ENCODE measurements at places on chromosomes 6 and 20. TPM values are rescaled to one million over a fixed set of nuclear protein-coding genes. Genes with fewer than 3 reads are reported as not detected.

The SYCP2L gene
- polyA plus RNA-seq, result 0.09 TPM

The SPACA1 gene
- not detected for polyA plus RNA-seq

GRCh38 chr6:121686611-121687023 lies 251.2 kb downstream of the GJA1 start:
- DNase-seq, result no peak
- no peaks in the 10 kb centered on the region for H3K36me3 ChIP-seq
- H3K27me3 ChIP-seq, result no peaks in the 10 kb centered on the region
- H3K4me1 ChIP-seq, result no peaks in the 10 kb centered on the region

DNA sequence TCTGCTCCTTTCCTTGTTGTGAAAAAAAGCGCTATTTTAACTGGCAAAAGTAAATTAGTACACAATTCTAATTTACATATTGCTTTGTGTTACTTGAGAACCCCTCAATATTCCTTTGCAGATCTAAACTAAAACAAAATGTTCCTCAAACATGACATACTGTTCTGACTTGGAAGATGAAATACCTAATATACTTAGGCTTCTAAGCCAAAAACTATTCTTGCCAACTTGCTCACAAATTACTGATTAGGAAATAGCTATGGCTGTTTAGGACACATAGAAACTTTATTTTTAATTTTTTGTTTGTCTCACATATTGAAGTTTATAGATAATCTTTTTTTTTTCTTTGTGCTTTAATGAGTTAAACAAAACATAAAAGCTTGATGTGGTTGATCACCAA lies 542.2 kb downstream of the GRIK2 start:
- no peak for DNase-seq
- H3K36me3 ChIP-seq, result no peaks in the 10 kb centered on the region
- H3K4me3 ChIP-seq, result no peak overlapping the region
- H3K27me3 ChIP-seq, result no peaks in the 10 kb centered on the region
- no peak overlapping the region for H3K27ac ChIP-seq

The CTCFL gene
- polyA plus RNA-seq, result not detected

- no peak overlapping the region for H3K4me3 ChIP-seq
- peaks cover 8% of the 10 kb centered on the region for H3K27me3 ChIP-seq
- H3K27ac ChIP-seq, result no peak overlapping the region
- DNase-seq, result no peak
- no peaks in the 10 kb centered on the region for H3K36me3 ChIP-seq
Measured at GRCh38 chr20:56750430-56750829, 121.3 kb downstream of the TFAP2C start.

The COL19A1 gene
- not detected for polyA plus RNA-seq

- no peaks in the 10 kb centered on the region for H3K36me3 ChIP-seq
- no peak overlapping the region for H3K27ac ChIP-seq
- DNase-seq, result no peak
- peaks cover 2% of the 10 kb centered on the region for H3K27me3 ChIP-seq
- no peak overlapping the region for H3K4me3 ChIP-seq
- peaks cover 2% of the 10 kb centered on the region for H3K4me1 ChIP-seq
Measured at GRCh38 chr6:14517516-14518105, 400.0 kb downstream of the CD83 start.

The GPR63 gene
- polyA plus RNA-seq, result not detected

- H3K27me3 ChIP-seq, result peaks cover 2% of the 10 kb centered on the region
- H3K4me3 ChIP-seq, result no peak overlapping the region
- DNase-seq, result no peak
- no peak overlapping the region for H3K27ac ChIP-seq
Measured at GRCh38 chr20:41017448-41018042, 11.1 kb upstream of the TOP1 start.

GRCh38 chr20:14481863-14482262 lies 144.5 kb upstream of the FLRT3 start:
- H3K4me1 ChIP-seq, result no peaks in the 10 kb centered on the region
- H3K4me3 ChIP-seq, result no peak overlapping the region
- no peak for DNase-seq
- peaks cover 2% of the 10 kb centered on the region for H3K27me3 ChIP-seq
- H3K36me3 ChIP-seq, result no peaks in the 10 kb centered on the region

The MYH7B gene
- polyA plus RNA-seq, result not detected

The CDH26 gene
- not detected for polyA plus RNA-seq

DNA sequence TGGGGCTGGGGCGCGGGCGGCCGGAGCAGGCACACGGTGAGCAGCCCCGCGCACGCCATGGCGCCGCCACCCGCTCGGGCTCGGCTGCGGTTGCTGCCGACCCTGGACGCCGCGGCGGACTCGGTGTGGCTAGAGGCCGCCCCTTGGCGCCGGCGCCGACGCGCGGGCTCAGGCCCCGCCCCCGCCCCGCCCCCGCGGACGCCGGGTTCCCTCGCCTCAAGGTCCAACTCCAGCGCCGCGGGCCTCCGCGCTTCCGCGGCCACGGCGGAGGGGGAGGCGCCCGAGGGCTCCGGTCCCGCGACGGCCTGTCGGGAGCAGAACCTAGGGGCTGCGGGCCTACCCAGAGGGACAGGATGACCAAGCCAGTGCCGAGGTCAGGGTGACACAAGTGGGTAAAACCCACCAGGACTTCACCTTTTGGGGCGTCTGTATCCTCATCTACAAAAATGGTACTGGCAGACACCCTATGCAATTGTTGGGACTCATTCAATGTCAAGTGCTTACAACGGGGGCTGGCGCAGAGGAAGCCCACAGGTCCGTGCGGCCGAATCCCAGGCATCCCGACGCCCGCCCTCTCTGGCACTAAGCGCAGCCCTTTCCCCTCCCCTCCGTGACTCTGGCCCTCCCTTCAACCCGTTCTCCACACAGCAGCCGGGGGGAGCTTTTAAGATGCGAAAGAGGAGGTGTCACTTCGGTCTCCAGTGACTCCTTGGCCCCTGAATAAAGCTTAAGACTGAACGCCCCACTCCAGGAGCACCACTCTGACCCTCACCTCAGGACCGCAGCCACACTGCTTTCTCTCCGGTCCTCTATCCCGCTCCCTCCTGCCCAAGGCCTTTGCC lies at the start of gene NECAB3:
NECAB3 (minus strand) TSS at position 135 of the 842 bp plus-strand sequence; CDS start at position 59, 76 bp downstream.
- H3K4me1 ChIP-seq, result peaks cover 18% of the 10 kb centered on the region
- no peaks in the 10 kb centered on the region for H3K27me3 ChIP-seq
- peak within 1 kb of the TSS; percentile 95 for H3K4me3 ChIP-seq
- peak within 1 kb of the TSS; percentile 73 for H3K27ac ChIP-seq
- no peaks in the 10 kb centered on the region for H3K36me3 ChIP-seq
- DNase-seq, result peak; percentile 73

DNA sequence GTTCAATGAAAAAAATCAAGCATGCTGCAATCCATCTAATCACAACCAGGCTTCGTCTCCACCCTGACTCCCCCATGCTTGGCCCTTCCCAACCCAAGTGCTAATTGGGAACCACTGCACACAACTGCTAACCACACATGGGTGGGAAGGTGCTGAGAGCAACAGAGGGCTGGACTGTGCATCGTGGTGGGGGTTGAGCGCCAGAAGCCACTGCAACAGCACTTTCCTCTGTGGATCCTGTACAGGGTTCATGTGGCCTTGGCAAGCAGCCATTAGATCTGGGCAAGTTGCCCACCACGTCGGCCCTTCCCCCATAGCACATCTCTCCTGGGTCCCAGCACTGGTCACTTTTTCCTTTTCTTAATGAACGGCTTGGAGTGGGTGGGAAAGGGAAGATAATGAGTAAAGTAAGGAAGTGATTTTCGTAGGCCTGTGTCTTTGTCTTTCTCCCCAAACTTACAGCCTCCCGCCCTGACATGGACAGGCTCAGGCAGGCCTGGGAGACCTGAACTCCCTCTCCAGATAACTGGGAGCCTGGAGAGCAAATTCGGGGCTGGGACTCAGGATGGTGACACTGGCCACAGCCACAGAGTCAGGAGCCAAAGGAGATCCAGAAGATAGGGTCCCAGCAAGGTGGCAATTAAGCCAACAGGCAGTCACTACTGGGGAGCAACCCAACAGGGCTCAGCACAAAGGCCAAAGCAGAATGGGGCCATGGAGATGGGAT lies 34.4 kb upstream of the MRPS10 start:
- no peaks in the 10 kb centered on the region for H3K27me3 ChIP-seq
- peaks cover 22% of the 10 kb centered on the region for H3K4me1 ChIP-seq
- H3K27ac ChIP-seq, result peak overlapping the region; percentile 59
- no peak for DNase-seq
- no peak overlapping the region for H3K4me3 ChIP-seq

DNA sequence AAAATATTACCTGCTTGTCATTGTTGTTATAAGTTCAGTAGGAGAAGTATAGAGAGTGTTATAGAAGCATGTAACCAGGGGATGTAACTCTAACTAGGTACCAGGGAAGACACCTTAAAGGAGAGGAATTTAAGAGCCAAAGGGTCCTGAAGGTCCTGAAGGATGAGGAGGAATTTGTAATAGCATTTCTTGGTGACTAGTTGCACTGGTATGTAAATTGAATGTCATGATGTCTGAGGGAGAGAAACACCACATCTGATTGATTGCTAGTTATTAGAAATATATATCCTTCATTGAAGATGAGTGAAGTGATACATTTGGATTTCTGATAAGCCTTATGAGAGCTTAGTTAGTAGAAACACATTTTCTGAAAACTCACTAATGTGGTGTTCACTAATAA lies 643.8 kb downstream of the RFPL4B start:
- no peaks in the 10 kb centered on the region for H3K36me3 ChIP-seq
- H3K27me3 ChIP-seq, result no peaks in the 10 kb centered on the region
- H3K4me1 ChIP-seq, result no peaks in the 10 kb centered on the region
- no peak overlapping the region for H3K4me3 ChIP-seq
- DNase-seq, result no peak

DNA sequence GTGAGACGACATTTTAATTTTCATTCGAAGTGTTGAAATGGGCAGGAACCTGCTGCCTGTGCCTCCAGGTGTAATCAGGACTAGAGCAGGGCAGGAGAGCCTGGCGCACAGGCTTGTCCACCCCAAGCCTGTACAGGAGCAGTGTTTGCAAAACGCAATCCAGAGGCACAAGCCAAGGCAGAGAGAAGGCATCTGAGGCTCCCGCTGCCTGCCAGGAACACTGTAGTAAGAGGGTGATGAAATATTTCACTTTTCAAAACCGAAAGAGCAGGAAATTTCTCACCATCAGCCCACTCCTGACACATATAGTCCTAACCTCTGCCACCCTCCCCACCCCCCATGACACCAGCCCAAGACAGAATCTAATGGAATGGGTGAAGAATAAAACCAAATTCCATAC lies 132.5 kb downstream of the RTN4IP1 start:
- H3K27me3 ChIP-seq, result no peaks in the 10 kb centered on the region
- no peaks in the 10 kb centered on the region for H3K36me3 ChIP-seq
- DNase-seq, result no peak
- no peak overlapping the region for H3K4me3 ChIP-seq

DNA sequence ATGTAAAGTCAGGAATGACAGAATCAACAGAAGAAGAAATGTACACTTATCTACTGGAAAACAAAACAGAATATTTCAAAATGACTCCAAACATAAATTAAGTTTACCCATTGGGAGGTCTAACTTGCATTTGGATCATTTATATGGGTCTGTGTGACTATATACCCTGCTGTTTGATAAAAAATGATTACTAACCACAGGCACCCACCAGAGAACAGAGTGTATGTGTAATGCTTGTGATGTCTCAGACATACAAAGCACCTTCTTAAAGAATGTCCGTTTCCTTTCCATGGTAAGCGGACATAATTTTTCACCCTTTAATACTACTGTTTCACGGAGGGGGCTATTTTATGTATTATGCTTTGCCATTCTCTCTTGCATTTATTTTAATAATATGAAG lies 19.2 kb downstream of the SIM1 start:
- DNase-seq, result no peak
- no peaks in the 10 kb centered on the region for H3K4me1 ChIP-seq
- no peak overlapping the region for H3K4me3 ChIP-seq

DNA sequence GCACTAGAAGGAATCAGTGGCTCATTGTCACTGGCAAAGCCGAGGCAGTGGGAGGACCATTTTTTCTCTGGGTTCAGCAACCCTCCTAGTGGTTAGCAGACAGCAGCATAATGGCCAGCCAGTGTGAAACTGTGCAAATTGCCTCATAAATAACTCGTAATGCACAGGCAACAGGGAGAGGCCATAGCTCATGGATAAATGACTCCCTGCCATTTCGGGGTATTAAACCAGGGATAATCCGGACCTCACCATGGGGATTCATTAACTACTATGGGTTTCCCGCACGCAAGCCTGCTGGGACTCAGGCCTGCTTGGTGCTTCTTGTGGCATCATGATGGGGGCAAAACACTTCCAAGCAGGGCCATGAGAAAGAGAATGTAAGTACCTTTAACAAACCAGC lies 158.2 kb upstream of the CHD6 start:
- no peaks in the 10 kb centered on the region for H3K36me3 ChIP-seq
- no peak overlapping the region for H3K4me3 ChIP-seq
- H3K27me3 ChIP-seq, result peaks cover 1% of the 10 kb centered on the region
- no peaks in the 10 kb centered on the region for H3K4me1 ChIP-seq
- H3K27ac ChIP-seq, result no peak overlapping the region

- no peak for DNase-seq
- no peaks in the 10 kb centered on the region for H3K4me1 ChIP-seq
- H3K36me3 ChIP-seq, result no peaks in the 10 kb centered on the region
- no peak overlapping the region for H3K27ac ChIP-seq
- H3K4me3 ChIP-seq, result no peak overlapping the region
Measured at GRCh38 chr6:117280922-117281321, 15.6 kb downstream of the VGLL2 start.

The MCCD1 gene
- not detected for polyA plus RNA-seq

The MYMX gene
- not detected for polyA plus RNA-seq

The PAK1IP1 gene
- polyA plus RNA-seq, result 7.1 TPM

All from immature natural killer cell (primary cell).